ENCODE measurements at places on chromosomes 4 and X.

GRCh38 chrX:107571296-107571998 is 56.9 kb upstream of the PRPS1 start:
- DNase-seq, result no peak

- DNase-seq, result no peak
These were observed 162.1 kb downstream of the CORIN start for GRCh38 chr4:47675806-47676205.

- DNase-seq, result no peak
These were observed 23.8 kb upstream of the CD38 start for GRCh38 chr4:15754323-15754722.

DNA sequence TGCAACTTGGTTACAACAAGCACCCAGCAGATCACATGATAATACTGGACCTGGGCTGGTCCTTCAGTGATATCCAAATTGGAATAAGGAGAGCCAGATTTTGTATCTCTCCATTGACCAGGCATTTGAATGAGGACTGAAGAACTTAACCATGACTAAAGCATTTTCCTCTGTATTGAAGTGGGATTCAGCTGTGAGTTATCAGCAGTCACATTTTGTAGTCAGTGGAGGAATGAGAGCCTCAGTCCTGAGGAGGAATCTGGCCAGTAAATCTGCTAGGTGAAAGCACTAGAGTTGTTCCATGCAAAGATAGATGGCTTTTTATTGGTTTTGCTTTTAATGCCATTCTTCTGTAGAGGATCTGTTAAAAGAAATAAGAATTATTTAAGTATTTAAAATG is 1506.0 kb downstream of the PCDH7 start:
- no peak for DNase-seq

All from stimulated activated CD8-positive, alpha-beta memory T cell treated with anti-CD3 and anti-CD28 coated beads, Interleukin-2, amount 100 ng/mL, for 1 hour (primary cell).